ENCODE measurements at places on chromosomes 5 and 9. TPM values are rescaled to one million over a fixed set of nuclear protein-coding genes. Genes with fewer than 3 reads are reported as not detected.

DNA sequence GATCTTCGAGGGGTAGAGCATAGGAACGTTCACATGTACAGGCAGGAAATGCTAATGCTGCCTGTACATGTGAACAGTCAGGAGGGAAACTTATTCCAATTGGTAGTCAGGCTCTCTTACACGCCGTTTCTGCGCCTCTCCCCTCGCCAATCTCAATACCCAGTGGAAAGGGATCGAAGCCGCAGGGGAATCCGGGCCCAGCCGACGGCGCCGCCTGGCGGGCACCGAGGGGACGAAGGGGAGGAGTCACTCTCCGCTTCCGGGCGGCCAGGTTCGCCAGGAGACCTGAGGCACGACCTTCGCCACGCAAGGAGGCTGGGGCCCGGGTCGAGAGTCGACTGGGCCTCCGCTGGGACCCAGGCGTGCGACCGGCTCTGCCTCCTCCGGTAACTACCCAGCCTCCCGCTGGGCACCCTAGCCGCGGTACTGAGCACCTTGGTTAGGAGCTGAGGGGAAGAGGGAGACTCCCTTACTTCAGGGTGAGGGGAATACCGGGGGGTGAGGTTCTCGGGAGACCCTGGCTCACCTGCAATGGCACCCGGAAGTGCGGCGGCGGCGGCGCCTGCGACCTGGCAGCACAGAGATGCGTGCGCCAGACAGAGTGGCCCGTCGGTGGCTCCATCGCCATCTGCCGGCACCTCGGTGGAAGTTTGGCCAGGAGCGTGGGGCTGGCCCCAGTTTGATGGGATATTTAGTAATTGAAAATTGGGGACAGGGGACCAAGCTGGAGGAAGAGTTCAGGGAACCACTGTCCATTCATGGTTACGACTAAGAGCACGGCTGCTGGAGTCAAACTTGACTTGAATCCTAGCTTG, at the start of gene PIGO:
Gene PIGO, minus strand, starts transcription at position 557 of the 815 bp plus-strand sequence. CDS start 1,026 bp downstream, outside the sequence.
- peak; percentile 98 for DNase-seq

GRCh38 chr9:95985440-95986055, 110.1 kb downstream of the ERCC6L2 start:
- DNase-seq = no peak

DNA sequence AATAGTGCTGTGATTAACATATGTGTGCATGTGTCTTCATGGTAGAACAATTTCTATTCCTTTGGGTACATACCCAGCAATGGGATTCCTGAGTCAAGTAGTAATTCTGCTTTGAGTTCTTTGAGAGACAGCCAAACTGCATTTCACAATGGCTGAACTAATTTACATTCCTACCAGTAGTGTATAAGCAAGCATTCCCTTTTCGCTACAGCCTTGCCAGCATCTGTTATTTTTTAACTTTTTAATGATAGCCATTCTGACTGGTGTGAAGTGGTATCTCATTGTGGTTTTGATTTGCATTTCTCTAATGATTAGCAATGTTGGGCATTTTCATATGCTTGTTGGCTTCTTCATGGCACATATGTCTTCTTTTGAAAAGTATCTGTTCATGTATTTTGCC, 308.5 kb downstream of the ARRDC3 start:
- no peak for DNase-seq

DNA sequence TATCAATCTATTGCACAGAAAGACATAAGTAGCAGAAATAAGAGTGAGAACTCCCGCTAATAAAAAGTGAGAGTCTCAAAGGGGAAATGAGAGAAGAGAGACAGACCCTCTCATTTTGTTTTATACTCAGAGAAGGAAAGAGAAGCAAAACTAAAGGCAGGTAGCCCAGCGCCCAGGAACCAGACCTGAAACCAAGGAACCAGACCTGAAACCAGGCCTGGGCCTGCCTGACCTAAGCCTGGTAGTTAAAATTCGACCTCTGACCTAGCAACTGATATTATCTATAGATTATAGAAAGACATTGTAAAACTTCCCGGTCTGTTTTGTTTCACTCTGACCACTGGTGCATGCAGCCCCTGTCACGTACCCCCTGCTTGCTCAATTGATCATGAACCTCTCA, 134.5 kb upstream of the SEMA6A start:
- DNase-seq = no peak

- no peak for DNase-seq
Measured at GRCh38 chr9:2284770-2285169, 269.6 kb downstream of the SMARCA2 start.

- no peak for DNase-seq
Measured at GRCh38 chr9:92254381-92255337, 38.8 kb downstream of the IARS1 start.

DNA sequence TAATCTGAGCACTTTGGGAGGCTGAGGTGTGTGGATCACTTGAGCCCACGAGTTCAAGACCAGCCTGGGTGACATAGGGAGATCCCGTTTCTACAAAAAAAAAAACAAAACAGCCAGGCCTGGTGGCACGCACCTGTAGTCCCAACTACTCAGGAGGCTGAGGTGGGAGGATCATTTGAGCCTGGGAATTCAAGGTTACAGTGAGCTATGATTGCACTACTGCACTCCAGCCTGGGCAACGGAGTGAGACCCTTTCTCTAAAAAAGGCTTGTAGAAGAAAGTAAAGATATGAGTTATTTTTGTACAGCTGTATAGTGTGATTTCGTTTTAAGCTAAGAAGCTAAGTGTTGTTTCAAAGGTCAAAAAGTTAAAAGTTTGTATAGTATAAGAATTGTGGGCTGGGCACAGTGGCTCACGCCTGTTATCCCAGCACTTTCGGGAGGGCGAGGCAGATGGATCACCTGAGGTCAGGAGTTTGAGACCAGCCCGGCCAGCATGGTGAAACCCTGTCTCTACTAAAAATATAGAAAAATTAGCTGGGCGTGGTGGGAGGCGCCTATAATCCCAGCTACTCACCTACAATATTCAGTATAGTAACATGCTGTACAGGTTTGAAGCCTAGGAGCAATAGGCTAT, 18.8 kb downstream of the UBE2R2 start:
- DNase-seq = no peak

- DNase-seq = no peak
Measured at GRCh38 chr9:126371007-126371870, 44.6 kb downstream of the MVB12B start.

DNA sequence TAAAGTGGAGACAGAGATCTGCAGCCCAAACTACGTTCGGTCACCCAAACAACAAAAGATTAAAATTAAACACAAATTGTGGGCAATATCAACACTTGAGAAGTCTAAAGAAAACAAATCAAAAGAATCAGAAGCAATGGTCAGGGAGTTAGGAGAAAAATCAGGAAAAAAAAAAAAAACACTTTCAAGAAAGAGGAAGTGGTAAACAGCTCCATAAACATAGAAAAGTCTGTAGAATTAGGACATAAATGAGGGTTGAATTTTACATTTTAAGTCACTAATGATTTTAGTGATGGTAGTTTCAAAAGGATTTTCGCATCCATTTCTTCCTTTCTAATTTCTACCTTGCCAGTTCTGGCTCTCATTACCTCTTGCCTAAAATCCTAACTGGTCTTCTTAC, 10.1 kb downstream of the RNF145 start:
- no peak for DNase-seq

- DNase-seq = no peak
Measured at GRCh38 chr5:102937894-102938293, 182.0 kb downstream of the GIN1 start.

GRCh38 chr9:113602126-113603047, 138.9 kb downstream of the RGS3 start:
- no peak for DNase-seq

DNA sequence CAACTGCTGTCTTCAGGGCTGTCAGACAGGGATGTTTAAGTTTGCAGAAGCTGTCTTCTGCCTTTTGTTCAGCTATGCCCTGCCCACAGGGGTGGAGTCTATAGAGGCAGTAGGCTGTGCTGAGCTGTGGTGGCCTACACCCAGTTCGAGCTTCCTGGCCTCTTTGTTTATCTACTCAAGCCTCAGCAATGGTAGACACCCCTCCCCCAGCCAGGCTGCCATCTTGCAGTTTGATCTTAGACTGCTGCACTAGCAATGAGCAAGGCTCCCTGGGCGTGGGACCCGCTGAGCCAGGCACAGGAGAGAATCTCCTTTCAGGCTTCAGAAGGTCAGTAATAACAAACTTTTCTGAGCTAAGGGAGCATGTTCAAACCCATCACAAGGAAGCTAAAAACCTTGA, 545.3 kb downstream of the TLE4 start:
- no peak for DNase-seq

DNA sequence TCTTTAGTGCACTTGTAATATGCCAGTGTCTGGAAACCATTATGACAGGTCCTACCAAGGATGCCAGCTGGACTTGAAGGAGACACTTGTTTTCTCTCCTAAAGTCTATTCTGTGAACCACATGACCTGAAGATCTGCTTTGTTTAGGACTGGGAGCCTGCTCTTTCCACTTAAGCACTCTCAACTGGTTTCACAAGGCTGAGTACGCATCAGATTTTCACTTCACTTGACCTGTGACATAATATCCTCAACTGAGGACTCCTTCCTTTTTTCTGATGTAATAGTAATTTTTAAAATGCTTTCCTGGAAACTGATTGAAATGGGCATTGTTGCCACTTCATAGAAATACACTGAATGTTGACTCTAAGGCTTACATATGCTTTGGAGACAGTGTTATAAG, 52.2 kb downstream of the PDE8B start:
- DNase-seq = no peak

DNA sequence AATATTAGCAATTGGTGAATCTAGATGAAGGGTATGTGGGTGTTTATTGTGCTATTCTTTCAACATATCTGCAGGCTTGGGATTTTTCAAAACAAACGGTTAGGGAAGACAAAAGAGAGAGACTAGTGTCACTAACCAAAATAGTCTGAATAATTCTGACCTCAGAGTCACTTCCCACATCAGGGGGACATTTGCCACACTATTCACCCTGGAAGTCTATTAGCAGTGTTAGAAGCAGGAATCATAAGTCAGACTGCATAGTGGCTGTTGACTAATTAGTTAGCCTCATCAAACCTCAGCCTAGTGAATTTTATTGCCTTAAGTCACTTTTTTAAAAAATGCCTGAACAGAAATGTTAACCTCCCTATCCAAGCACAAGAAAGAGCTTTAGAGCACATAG, 169.2 kb upstream of the RGMB start:
- DNase-seq = no peak

- DNase-seq = no peak
Measured at GRCh38 chr5:174245516-174246075, 200.1 kb downstream of the NSG2 start.

Gene PDGFRB
- 129 TPM for total RNA-seq

Gene ARSI
- 7.5 TPM for total RNA-seq

Gene RELL2
- total RNA-seq = 6.3 TPM

Gene STRBP
- total RNA-seq = 16.5 TPM

Gene FAM81B
- total RNA-seq = 3.8 TPM

Gene PCDHGA9
- 4.0 TPM for total RNA-seq

Gene ENTREP1
- total RNA-seq = 37.4 TPM

Gene POU5F2
- 1.2 TPM for total RNA-seq

Gene ARL14EPL
- not detected for total RNA-seq

Gene CDX1
- total RNA-seq = 0.52 TPM

Measured in left lung (tissue), 14 donors.